Skeletal muscle cell (primary cell): ENCODE measurements at places on chromosomes 5 and 9.

GRCh38 chr5:72458407-72458806, 48.8 kb downstream of the ZNF366 start:
- DNase-seq = no peak

DNA sequence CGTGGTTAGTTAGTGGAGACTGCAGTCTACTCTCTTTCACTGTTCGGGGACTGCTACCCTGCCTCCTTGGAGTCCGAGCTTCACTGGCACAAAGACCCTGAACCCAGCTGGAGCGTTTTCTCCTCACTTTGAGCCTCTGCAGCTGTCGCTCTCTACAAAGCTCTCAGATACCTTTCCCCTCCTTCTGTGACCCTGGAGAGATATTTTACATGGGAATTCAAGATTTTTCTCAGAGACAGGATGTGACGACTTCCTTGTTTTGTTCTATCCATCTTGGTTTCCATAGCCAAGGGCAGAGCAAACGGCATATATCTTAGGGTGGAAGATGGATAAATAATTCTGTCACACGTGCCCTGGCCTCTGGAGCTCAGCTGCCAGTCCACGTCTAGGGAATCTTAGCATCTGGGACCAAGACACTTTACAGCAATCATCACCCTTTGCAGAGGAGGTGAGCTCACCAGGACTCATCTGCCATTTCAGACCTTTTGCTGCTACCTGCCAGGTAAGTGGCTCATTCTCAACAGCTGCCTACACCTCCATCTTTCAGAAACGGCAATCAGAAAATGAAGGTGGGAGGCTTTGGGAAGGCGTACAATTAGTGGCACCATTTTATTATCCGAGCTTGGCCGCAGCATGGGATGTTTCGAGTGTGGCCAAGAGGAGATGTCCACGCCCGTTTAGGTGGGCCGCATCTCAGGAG, at the start of gene BTNL9:
BTNL9 (plus strand) TSS at position 336 of the 700 bp plus-strand sequence. CDS start 5,224 bp downstream, outside the sequence.
- no peak for DNase-seq

- no peak for DNase-seq
These were observed 265.7 kb downstream of the TMEM167A start for GRCh38 chr5:82811490-82811889.

DNA sequence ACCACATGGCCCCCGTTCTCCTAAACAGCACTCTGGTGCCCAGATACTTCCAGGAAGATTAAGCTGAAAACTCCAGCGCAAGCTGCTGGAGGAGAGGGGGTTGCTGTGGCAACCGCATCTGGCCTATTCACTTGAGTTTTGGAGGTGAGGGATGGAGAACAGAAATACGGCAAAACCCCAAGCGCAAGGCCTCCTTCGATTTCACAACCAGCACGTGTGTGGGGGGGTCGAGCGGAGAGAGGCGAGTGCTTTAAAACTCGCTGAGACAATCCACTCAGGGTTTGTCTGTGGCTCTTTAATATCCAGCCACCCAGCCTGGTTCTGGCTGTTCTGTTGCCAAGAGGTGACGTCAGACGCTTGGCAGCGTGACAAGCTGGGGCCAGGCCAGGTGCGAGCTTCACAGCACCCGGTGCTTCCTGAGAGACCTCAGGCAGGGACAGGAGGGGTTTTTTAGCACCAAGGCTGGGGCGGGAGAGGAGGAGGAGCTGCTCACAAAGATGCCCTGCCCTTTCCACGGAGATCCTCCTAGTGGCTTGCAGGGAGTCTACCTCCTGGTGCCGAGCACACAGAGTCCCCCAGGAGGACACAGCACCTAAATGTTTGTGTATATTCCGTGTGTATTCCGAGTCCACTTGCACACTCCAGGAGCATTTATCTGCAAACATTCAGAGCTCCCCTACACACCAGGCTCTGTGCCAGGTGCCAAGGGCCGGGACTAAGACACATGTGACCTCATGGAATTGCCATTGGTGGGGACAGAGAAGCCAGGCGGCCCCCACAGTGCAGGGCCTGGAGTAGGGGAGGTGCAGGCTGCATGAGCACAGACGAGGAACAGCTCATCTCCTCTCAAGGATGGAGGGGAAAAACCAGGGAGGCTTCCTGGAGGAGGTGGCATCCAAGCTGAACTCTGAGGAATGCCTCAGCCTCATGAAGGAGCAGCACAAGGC, 194.6 kb downstream of the OLFM1 start:
- no peak for DNase-seq

DNA sequence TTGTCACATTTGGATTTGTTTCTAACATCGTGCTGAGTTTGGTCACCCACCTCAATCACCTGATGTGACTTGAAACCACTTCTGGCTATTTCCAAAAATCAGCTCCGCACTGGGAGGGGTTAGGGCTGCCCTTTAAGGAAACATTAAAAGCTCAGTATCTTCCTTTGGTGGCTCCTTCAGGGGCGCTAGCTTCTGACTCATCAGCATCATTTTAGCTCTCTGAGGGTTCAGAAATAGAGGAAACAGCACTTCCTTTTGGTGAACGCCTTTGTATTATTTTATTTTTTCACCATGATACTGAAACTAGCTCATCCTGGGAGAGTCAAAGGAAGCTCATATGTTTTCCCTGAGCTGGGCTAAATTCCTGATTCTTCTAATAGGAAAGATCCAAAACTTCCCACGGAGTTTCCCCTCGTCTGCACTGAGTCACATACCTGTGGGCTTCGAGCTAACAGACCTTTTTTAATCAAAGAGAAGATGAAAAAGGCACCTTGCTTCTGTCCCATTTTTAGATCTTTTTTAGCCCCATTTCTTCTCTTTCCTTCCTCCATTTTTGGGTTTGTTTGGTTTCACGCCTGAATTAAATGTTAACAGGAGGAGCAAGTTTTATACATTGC, 48.2 kb downstream of the ROPN1L start:
- DNase-seq = no peak

DNA sequence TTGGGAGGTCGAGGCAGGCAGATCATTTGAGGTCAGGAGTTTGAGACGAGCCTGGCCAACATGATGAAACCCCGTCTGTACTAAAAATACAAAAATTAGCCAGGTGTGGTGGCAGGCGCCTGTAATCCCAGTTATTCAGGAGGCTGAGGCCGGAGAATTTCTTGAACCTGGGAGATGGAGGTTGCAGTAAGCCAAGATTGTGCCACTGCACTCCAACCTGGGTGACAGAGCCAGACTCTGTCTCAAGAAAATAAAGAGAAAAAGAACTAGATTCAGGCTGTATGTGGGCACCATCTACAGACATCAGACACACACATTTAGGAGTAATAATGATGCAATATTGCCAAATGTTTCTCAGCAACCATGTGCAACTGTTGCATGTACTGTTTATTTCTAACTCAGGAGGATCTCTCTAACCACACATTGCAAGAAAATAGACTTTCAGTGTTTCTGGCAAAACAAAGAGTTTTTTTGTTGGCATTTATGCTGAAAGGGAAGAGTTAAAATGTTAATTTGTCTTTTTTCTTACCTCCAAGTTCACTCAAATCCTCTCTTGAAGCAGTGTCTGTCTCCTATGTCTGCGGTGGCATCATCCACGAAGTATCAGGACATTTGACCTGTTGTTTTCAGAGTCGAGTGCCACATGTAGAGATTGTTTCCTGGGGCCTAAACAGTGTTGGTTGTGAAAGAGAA, 5.1 kb upstream of the ORM1 start:
- peak; percentile 45 for DNase-seq

DNA sequence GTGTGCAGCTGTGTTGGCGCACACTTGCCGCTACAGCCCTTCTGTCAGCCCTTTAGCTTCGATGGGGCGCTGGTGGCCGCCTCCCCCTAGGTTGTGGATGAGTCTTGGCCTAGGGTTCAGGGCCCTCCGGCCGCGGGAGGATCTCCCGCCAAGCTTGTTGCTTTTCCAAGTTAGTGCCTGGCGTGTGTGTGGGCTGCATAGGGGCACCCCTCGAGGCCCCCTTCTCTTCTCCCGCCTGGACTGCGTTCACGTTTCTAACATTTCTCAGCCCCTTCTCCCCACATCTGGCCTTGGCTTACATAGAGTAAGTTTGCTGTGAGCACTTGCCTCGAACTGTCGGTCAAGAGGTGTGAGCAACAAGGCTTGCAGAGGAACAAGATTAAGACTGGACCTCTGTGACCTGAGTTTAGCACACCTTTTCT, 413 bp upstream of the OXCT1 start:
- DNase-seq = no peak
